ENCODE measurements at places on chromosomes 2 and 18. TPM values are rescaled to one million over a fixed set of nuclear protein-coding genes. Genes with fewer than 3 reads are reported as not detected.

RAB6C gene
- 0.27 TPM for polyA plus RNA-seq

STPG4 gene
- 0.12 TPM for polyA plus RNA-seq

TWIST2 gene
- 10.4 TPM for polyA plus RNA-seq

LINC00305 gene
- not detected for polyA plus RNA-seq

TUBA4B gene
- polyA plus RNA-seq, result 0.17 TPM

TRMT61B gene
- 11.0 TPM for polyA plus RNA-seq

UPP2 gene
- not detected for polyA plus RNA-seq

CARF gene
- 8.0 TPM for polyA plus RNA-seq

Data from muscle of leg (tissue), 16 donors.